H4 (cell line): ENCODE measurements at places on chromosomes 1 and 21.

GRCh38 chr1:160403244-160403643, 2.9 kb downstream of the VANGL2 start:
- DNase-seq = no peak

GRCh38 chr21:42498012-42498411, 2.0 kb upstream of the RSPH1 start:
- DNase-seq = no peak

GRCh38 chr1:187744665-187745064, 915.9 kb downstream of the PLA2G4A start:
- DNase-seq = no peak

DNA sequence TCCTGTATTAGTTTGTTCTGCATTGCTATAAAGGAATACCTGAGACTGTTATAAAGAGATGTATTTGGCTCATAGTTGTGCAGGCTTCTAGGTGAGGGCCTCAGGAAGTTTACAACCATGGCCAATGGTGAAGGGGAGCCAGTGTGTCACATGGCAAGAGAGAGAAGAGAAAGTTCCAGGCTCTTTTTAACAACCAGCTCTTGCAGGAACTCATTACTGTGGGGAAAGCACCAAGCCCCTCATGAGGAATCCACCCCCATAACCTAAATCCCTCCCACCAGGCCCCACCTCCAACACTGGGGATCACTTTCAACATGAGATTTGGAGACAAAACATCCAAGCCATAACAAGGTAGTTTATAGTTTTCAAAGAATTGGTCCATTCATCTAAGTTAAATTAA, 5.0 kb upstream of the MEAF6 start:
- no peak for DNase-seq

GRCh38 chr1:15974855-15975254, 1.0 kb downstream of the ZBTB17 start:
- no peak for DNase-seq

GRCh38 chr1:39220891-39221870, 16.7 kb downstream of the MACF1 start:
- no peak for DNase-seq

DNA sequence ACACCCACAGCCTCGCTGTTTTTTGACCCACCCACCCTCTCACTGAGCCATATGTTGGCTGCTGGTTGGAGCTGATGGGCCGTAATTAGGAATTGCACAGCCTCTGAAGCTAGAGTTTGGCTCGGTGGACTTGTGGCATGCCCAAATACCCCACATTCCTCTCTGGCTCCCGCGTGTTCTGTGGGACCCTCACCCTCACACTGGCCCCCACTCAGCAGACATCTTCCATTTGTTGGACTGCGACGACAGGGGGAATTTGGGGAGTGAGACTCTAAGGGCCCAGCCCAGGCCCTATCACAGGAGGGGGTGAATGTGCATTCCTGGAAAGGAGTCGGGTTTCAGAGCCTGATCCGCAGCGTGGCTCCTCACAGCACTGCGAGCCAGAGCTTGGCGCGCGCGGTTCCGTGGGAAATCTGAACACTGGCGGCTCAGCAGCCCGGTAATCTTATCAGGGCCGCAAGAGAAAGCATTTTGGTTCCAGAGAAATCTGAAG, 5.2 kb downstream of the RCSD1 start:
- DNase-seq = no peak

GRCh38 chr1:234899041-234899729, 229.5 kb downstream of the TOMM20 start:
- DNase-seq = no peak

DNA sequence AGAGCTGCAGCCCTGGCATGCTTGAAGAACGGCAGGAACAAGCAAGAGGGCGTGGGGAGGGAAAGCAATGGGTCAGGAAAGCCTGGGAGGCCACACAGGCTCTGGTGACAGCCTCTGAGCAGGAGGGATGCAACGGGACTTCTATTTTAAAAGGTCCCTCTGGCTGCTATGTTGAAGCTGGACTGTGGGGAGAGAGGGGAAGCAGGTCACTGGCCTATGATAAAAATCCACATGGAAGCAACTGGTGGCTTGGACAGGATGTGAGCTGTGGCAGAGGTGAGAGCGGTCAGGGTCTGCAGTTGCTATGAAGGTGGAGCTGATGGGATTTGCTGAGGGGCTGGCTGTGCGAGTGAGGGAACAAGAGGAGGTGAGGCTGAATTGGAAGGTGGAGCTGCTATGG, 11.2 kb downstream of the PADI1 start:
- no peak for DNase-seq

DNA sequence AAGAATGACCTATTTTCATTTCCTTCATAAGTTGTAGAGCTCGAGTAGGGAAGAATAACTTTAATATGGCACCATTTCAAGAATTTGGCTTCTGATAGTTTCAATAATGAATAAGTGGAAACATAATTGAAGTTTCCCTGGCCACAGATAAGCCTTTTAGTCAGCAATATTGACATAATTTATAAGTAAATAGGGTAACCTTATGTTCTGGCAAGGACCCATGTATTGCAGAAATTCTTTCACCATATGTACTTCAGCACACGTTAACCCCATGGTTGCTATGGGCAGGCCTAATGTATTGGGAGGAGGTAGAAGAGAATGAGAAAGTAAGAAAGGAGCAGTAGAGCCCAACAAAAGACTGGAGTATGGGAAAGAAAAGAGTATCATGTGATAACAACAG, 25.4 kb downstream of the MDM4 start:
- no peak for DNase-seq

GRCh38 chr1:53110370-53111072, 31.9 kb downstream of the SLC1A7 start:
- no peak for DNase-seq

DNA sequence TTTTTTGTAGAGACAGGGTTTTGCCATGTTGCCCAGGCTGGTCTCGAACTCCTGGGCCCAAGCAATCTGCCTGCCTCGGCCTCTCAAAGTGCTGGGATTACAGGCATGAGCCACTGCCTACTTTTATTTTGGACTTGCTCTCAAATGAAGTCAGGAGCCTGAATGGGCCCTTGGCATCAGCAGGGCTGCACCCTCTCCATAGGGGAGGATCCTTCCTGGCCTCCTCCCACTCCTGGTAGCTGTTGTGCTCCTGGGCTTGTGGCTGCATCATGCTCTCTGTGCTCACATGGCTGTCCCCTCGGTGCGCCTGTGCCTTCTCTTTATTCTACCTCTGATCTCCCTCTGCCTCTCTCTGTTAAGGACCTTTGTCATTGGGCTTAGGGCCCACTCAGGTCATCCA, 46.4 kb upstream of the DISP3 start:
- DNase-seq = no peak

DNA sequence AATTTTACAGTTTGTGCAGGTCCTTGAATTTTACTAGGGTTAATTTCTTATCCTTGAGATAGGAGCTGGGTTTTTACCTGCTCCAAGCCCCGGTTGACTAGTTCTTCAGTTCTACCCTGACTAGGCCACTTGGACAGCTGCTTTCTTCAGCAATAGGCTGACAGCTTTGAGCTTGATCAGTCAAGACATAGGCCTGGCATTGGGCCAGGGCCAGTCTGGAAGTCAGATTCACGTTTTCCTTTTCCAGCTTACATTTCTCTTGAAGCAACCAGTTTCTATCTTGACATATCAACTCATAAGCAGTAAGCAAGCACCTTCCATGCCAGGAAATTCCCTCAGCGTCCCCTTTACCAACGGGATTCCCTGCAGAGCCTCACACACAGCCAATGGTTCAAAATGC, 63.7 kb upstream of the AJAP1 start:
- DNase-seq = no peak

GRCh38 chr21:26194326-26194725, 23.8 kb upstream of the APP start:
- DNase-seq = no peak

GRCh38 chr1:110615548-110616130, 9.5 kb upstream of the KCNA2 start:
- peak; percentile 82 for DNase-seq

GRCh38 chr1:89771991-89772560, 48.8 kb upstream of the LRRC8D start:
- DNase-seq = no peak

GRCh38 chr1:112344754-112345423, 51.1 kb upstream of the CTTNBP2NL start:
- no peak for DNase-seq

GRCh38 chr1:181763736-181764135, 280.4 kb downstream of the CACNA1E start:
- DNase-seq = no peak

GRCh38 chr1:117656202-117656641, 50.4 kb downstream of the TENT5C start:
- DNase-seq = no peak

- DNase-seq = no peak
Measured at GRCh38 chr1:16276302-16277030, 39.5 kb upstream of the CPLANE2 start.

- no peak for DNase-seq
Measured at GRCh38 chr1:65170511-65171142, 22.6 kb downstream of the AK4 start.

- no peak for DNase-seq
Measured at GRCh38 chr21:42016364-42016985, 6.3 kb upstream of the ZBTB21 start.

DNA sequence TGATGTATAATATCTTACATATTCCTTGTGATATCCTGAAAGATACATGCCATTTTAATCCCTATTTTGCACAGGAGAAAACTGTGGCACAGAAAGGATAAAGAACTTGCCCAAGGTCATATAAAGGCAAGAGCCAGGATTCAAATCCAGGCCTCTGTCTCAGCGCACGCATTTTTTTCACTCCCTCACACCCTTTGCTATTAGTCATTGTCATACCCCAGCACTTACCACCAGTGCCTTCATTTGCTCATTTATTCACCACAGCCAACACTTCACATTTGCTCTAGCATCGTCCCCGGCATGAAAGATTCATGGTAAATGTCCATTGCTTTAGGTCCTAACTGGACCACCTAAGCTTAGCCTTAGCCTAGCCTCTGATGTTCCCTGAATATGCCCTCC, 14.2 kb downstream of the ALX3 start:
- no peak for DNase-seq

DNA sequence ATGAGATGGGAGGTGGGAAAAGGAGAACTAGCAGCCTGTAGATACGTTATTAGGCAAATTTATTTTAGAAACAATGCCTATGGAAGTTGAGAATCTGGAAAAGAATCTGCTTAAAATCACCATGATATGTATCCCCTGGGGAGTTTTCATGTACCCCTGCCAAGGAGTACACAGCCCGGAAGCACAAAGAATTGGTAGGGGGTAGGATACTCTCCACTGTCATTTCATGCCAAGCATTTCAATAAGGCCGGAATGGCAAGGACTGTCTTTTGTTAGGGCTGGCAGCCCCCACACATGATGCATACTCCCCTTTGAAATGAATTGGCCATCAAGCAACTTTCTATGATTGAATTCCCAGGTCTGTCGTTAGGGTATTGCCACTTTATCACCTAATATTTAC, 111.5 kb upstream of the APP start:
- DNase-seq = no peak

DNA sequence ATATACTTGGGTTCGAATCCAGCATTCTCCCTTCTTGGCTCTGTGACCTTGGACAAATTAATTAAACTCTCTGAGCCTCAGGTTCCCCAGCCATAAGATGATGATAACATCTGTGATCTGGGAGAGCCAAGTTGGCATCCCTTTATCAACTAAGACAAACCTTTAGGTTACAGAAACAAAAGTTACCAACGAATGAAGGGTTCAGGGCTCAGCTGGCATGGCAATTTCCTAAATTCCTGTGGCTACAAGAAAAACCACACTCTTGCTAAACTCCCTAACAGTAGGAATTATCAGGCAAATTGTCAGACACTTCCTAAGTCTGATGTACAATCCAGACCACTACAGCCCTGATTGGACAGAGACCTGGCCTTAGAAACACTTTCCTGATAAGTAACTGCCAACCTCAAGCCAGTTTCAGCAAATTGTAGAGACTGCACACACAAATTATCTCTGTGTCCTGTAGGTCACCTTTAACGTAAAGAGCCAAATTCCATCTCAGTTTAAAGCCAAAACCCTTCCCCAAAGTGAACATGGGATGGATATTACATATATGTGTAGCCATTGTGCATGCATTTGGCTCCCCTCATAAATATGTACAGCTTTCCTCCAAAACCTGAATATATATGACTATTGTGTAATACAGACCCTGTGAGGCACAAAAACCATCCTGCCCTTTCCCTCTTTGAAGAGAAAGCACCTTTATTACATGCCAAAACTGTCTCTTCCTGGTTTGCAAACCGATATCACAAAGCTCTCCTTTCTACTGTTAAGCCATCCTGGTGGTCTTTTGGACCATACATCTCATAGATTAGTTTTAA, 39.5 kb upstream of the EDARADD start:
- peak; percentile 74 for DNase-seq

DNA sequence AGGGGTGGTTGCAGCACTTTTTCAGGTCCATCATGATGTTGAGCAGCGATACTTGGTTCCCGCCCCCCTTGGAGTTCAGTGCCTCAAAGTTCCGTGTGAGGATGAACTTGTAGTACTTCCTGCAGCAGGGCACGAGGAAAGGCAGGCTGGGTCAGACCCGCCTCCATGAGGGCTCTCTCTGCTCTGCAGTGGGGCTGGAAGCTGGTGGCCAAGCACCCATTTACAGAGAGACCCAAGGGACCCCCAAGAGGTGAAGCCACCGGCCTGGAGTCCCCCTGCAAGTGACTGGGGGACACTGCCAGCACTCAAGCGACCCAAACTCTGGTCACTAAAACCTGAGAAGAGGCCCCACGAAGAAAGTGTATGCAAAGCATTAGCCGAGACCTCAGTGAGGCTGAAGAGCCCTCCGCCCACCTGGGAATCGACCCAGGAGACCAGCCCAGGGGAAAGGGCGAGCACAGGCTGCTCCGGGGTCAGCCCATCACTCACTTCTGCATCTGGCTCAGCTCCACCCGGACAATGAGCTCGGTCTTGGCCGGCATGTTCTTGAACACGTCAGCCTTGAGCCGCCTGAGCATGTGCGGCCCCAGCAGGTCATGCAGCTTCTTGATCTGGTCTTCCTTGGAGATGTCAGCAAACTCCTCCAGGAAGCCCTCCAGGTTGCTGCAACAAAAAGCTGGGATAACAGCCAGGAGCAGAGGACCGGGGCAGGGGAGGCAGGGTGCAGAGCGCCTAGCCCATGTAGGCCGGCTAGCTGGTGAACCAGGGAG, 45.2 kb downstream of the CHD5 start:
- no peak for DNase-seq

DNA sequence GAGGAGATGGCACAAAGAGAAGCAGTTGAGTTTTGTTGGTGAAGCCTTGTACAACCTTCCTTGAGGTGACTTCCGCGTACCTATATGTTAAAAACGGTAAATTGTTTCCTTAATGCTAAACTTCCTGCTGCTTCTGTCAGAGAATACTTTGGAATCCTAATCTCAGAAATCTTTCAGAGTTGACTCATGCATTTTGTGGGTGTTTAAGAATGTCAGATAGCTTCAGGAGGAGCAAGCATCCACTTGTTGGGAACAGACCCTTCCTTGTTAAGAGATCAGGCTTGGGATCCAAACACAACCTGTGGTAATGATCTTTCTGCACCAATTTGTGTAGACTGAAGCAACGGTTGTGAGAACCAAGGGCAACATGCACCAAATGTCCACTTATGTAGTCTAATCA, 29.5 kb downstream of the AK4 start:
- DNase-seq = peak; percentile 45
